ENCODE measurements at places on chromosomes 6 and 20.
A peak's percentile ranks its signal among the peaks of the same experiment; 100 is the strongest.

- no peak for DNase-seq
Observed at GRCh38 chr6:12536416-12536815, 180.2 kb upstream of the PHACTR1 start.

- DNase-seq = peak; percentile 76
Observed at GRCh38 chr6:108921547-108922361, 73.5 kb downstream of the ARMC2 start.

DNA sequence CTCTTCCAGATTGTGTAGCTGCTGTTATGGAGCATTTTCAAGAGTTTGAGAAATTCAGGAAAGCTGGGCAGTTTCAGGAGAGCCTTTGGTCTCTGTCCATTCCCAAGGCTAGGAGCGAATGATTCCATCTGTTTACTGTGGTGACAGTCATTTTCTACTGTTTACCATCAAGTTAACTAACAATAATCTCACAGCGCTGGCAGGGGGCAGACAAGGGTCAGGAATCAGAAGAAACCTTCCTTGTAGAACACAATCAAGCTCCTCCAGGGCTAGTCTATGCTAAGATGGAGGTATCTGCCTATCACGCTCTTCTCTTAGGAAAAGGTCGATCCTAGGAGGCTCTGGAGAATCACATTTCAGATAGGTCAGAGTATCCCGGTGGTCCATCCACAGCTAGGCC is 293.9 kb downstream of the KIF16B start:
- no peak for DNase-seq

- no peak for DNase-seq
Observed at GRCh38 chr6:34435916-34436315, 10.0 kb upstream of the RPS10 start.

DNA sequence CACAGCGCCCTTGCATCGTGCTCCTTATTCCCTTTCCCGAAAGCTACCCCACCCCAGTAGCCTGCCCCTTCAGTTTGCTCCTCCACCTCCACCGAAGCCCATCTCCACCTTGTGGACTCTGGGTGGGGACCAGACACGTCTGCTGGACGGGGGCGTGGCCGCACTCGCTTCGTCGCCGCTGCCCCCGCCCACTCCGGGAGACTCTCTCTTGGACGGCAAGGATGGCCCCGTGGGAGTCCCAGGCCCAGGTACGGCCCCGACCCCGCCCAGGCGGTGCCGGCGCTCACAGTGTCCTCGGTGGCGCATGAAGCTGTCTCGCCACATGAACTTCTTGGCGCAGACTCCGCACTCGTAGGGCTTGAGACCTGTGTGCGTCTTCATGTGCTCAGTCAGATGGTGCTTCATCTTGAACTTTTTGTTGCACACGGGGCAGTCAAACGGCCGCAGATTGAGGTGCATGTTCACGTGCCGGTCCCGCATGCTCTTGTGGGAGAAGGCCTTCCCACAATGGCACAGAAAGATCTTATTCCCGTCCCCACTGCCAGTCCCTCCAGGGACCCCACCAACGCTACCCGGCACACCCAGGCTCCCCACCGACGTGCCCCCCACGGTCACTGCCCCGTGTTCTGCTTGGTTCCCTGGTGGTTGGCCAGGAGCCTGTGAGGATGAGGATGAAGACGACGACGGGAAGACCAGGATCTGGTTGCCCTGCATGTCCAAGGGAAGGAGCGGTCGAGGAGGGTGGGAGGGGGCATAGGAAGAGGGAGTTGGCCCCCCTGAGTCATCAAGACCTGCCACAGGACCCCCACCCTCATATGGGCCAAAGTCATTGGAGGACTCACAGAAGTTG is 1.3 kb upstream of the TAPBP start:
- peak; percentile 3 for DNase-seq

Measured in astrocyte of the spinal cord (primary cell).